ENCODE measurements at places on chromosomes 11 and 22. TPM values are rescaled to one million over a fixed set of nuclear protein-coding genes. Genes with fewer than 3 reads are reported as not detected.
A peak's percentile ranks its signal among the peaks of the same experiment; 100 is the strongest.

DNA sequence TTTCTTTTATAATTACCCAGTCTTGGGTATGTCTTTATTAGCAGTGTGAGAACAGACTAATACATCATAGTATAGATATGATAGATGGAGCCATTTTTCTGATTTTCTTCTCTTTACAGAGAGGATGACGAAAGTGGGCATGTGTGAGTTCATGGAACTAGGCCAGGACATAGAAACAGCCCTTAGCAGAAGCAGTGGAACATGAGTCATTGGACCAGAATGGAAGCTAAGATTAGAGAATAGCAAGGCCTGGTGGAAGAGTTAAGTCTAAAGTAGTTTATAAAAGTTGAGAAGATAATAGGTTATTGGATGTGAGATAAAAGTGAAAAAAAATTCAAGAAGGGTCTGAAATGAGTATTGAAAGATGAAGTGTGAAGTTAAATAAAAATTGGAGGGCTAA, 97.0 kb upstream of the MPPED2 start:
- no peak overlapping the region for H3K4me3 ChIP-seq
- H3K4me1 ChIP-seq: no peaks in the 10 kb centered on the region
- DNase-seq: no peak
- no peaks in the 10 kb centered on the region for H3K36me3 ChIP-seq
- no peaks in the 10 kb centered on the region for H3K27me3 ChIP-seq

- no peaks in the 10 kb centered on the region for H3K4me1 ChIP-seq
- no peak overlapping the region for H3K4me3 ChIP-seq
- H3K27ac ChIP-seq: no peak overlapping the region
- peaks cover 2% of the 10 kb centered on the region for H3K36me3 ChIP-seq
- no peak for DNase-seq
These were observed 4.3 kb downstream of the SIAE start for GRCh38 chr11:124669193-124669592.

- no peak for DNase-seq
- H3K4me1 ChIP-seq: no peaks in the 10 kb centered on the region
- H3K27me3 ChIP-seq: no peaks in the 10 kb centered on the region
- no peak overlapping the region for H3K4me3 ChIP-seq
These were observed 29.7 kb downstream of the SPATA19 start for GRCh38 chr11:133815636-133816035.

The PACSIN2 gene
- total RNA-seq: 75.6 TPM

DNA sequence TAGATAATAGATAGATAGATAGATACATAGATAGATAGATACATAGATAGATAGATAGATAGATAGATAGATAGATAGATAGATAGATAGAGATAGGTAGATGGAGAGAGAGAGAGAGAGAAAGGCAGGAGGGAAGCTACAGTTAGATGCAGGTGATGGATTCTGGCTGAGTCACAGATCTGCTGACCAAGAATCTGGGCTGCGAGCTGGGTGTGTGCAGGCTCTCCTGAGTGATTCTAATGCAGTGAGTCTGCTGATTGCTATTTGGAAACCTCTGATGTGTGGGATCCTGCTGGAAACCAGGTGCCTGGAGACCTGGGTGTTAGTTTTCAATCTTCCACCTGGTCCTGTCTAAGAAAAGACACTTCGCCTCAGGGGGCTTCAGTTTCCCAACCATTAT, 1441.8 kb downstream of the TBC1D22A start:
- no peaks in the 10 kb centered on the region for H3K36me3 ChIP-seq
- no peak overlapping the region for H3K27ac ChIP-seq
- H3K27me3 ChIP-seq: no peaks in the 10 kb centered on the region
- no peak for DNase-seq
- no peaks in the 10 kb centered on the region for H3K4me1 ChIP-seq
- no peak overlapping the region for H3K4me3 ChIP-seq

- H3K4me3 ChIP-seq: no peak overlapping the region
- no peaks in the 10 kb centered on the region for H3K27me3 ChIP-seq
- peak overlapping the region; percentile 66 for H3K27ac ChIP-seq
These were observed 44.2 kb upstream of the MICAL2 start for GRCh38 chr11:12066056-12066798.

DNA sequence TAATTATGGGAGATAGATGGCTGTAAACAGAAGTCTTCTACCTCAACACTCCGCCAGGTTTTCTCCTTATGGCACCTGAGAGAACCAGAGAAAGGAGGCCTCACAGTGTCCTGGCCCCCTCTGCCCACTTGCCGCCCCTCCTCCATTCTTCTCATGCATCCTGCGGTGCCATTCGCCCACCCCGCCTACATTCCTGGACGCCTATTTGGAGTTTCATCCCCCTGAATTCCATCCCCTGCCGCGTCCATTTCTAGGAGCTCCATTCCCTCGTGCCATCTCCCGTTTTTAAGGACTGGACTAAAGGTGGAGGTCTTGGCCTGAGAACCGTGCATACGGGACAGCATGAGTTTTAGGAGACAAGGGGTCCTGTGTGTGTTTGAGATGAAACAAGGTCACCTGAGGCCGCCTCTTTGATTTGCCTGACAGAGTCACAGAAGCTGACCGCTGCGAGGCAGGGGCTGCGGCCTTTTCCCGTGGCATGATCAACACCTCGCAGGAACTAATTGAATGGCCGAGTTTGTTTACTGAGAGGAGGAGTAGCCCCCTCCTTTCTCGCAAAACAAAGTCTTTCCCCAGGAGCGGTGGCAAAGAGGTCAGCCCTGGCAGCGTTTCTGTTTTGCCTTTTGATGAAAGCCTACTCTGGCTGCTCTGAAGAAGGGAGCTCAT, 246.2 kb downstream of the ST3GAL4 start:
- H3K36me3 ChIP-seq: no peaks in the 10 kb centered on the region
- H3K4me3 ChIP-seq: no peak overlapping the region
- H3K4me1 ChIP-seq: no peaks in the 10 kb centered on the region
- H3K27me3 ChIP-seq: no peaks in the 10 kb centered on the region
- H3K27ac ChIP-seq: no peak overlapping the region

The FAU gene
- total RNA-seq: 904 TPM

The PKNOX2 gene
- total RNA-seq: 10.6 TPM

The SLC22A9 gene
- not detected for total RNA-seq

DNA sequence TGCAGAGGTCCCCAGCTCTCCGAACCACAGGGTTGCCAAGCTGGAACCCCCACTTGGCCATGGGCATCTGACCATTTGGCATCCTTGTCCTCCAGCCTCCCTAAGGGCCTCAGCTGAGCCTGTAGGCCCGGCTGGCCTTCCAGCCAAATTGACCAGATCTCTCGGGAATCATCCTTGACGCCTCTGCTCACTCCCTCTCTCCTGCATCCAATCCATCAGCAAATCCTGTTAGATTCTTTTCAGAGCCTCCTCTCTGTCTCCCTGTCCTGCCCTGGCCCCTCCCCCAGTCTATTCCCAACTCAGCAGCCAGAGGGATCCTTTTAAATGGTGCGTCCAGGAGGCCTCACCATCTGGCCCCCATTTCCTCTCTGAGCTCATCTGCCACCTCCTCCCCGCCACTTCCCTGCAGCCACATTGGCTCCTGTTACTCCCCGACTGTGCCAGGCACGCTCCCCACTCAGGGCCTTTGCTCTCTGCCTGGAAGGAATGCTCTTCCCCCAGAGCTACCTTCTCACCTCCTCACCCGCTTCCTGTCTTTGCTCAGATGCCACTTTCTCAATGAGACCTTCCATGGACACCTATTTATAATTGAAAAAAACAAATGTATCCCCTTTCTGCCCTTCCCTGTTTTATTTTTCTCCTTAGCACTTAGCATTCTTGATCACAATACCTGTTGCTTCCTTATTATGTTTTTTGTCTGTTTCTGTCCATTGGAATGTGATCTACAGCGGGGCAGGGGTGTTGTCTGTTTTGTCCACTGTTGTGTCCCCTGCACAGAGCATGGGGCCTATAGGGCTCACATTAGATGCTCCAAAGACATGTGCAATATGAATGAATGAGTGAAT, 78.1 kb downstream of the NFAM1 start:
- H3K27ac ChIP-seq: no peak overlapping the region
- no peaks in the 10 kb centered on the region for H3K36me3 ChIP-seq
- H3K27me3 ChIP-seq: no peaks in the 10 kb centered on the region
- peak; percentile 58 for DNase-seq
- no peak overlapping the region for H3K4me3 ChIP-seq

DNA sequence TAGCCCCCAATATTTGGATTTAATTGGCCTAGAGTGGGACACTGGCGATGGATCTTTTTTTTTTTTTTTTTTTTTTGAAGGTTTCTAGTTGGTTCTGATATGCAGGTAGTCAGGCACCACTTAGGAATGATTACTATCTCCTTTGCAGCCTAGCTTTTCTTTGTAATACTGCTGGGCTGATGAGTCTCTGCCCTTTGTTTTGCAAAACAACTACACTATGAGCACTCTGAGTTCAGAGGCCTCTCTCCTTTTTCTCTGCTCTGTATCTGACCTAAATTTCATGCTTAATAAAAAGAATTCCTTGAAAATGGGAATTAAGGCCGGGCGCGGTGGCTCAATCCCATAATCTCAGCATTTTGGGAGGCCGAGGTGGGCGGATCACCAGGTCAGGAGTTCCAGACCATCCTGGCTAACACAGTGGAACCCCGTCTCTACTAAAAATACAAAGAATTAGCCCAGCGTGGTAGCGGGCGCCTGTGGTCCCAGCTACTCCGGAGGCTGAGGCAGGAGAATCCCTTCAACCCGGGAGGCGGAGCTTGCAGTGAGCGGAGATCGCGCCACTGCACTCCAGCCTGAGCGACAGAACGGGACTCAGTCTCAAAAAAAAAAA, 1312.3 kb downstream of the FAM181B start:
- no peaks in the 10 kb centered on the region for H3K27me3 ChIP-seq
- DNase-seq: no peak
- no peak overlapping the region for H3K27ac ChIP-seq

The TMEM191B gene
- not detected for total RNA-seq

The CCDC34 gene
- total RNA-seq: 4.0 TPM

The SLC16A8 gene
- total RNA-seq: not detected

- H3K4me1 ChIP-seq: no peaks in the 10 kb centered on the region
- no peaks in the 10 kb centered on the region for H3K27me3 ChIP-seq
- no peak overlapping the region for H3K27ac ChIP-seq
- H3K4me3 ChIP-seq: no peak overlapping the region
- no peaks in the 10 kb centered on the region for H3K36me3 ChIP-seq
These were observed 926 bp downstream of the CD6 start for GRCh38 chr11:60972182-60973030.

DNA sequence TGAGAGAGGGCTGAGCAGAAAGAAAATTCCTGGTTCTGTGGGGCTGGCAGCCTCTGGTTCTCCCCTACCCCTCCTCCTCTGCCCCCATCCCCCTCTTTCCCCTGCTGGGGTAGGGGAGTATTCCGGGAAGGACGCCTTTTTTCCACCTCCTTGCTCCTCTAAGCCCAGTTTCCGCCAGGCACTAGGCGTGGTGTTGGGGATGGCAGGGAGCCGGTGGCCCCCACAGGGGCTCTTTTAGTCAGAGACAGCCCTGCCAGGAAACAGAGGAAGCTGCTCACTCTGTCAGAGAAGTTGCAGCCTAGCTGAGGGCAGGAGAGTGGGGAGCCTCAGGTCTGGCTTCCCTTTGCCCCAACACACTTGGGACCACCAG, 15.6 kb upstream of the ARHGEF17 start:
- H3K27ac ChIP-seq: no peak overlapping the region
- no peak overlapping the region for H3K4me3 ChIP-seq
- no peaks in the 10 kb centered on the region for H3K27me3 ChIP-seq

The FAM227A gene
- 9.9 TPM for total RNA-seq

- H3K27ac ChIP-seq: no peak overlapping the region
- H3K4me3 ChIP-seq: no peak overlapping the region
- H3K27me3 ChIP-seq: no peaks in the 10 kb centered on the region
- DNase-seq: no peak
- H3K36me3 ChIP-seq: no peaks in the 10 kb centered on the region
These were observed 526.3 kb upstream of the RAG2 start for GRCh38 chr11:37124384-37124783.

DNA sequence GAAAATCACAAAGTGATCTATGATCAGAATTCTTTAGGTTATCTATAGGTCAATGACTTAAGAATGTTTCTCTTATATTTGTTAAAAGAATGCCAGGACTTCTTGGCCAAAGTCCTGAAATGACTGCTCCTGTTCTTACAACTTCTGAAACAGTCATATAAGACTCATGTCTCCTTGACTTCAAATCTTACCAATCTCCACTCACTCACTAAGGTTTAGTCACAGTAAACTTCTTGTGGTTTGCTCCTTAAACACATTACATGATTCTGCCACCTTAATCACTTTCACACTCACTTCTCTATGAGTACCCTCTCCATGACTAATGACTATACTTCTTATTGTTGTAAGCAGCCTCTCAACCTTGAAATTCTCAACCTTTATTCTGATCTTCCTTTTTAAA, 648.7 kb upstream of the CCDC179 start:
- no peaks in the 10 kb centered on the region for H3K27me3 ChIP-seq
- no peak for DNase-seq
- no peak overlapping the region for H3K4me3 ChIP-seq
- no peak overlapping the region for H3K27ac ChIP-seq

The GPR137 gene
- total RNA-seq: 59.1 TPM

- no peak overlapping the region for H3K27ac ChIP-seq
- H3K4me1 ChIP-seq: peaks cover 21% of the 10 kb centered on the region
These were observed 96.6 kb downstream of the MPPED2 start for GRCh38 chr11:30489511-30489910.

DNA sequence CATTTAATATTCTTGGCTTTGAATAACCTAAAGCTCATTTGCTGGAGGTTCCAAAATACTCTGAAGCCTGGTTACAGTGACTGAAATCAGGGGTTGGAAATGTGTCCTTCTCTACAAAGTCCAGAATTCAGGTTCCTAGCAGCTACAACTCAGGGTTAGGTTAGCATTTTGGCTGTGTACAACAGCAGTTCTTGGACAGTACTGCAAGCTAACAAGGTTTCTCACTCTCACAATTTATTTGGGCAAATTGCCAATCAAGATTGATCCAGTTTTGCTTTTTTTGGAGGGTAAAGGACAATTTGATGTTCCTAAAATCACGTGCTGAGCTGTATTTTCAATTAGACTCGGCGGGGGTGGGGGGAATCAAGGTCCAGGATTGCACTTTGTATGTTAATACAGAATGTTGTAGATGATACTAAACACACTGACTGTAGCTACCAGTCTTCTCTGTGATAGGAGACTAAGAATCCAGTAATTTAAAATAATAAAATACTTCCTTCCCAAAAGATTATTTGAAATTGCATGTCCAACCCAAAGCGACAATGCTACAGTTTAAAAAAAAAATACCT, 49.7 kb upstream of the RAPSN start:
- H3K27ac ChIP-seq: no peak overlapping the region
- H3K27me3 ChIP-seq: no peaks in the 10 kb centered on the region
- DNase-seq: no peak
- no peak overlapping the region for H3K4me3 ChIP-seq

- peaks cover 3% of the 10 kb centered on the region for H3K36me3 ChIP-seq
- no peaks in the 10 kb centered on the region for H3K4me1 ChIP-seq
- no peak overlapping the region for H3K4me3 ChIP-seq
These were observed 8.7 kb downstream of the TRIM22 start for GRCh38 chr11:5698281-5698680.

DNA sequence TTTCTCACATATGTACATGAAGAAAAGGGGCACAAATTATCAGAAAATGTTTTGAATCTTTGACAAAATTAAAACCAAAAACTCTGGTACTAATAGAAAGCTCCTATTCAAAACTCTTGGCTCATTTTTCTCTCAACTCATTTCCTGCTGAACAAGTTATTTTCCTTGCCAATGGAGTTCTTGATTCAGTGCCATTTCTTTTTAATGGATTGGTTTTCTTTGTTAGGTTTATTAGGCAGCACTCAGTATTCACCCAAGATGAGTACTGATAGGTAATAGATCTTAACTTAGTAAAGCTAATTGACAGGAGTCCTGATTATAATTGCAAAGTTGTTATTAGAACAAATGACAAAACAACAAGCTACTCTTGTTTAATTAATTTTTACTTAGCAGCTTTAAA, 279.4 kb upstream of the PDGFD start:
- no peak overlapping the region for H3K27ac ChIP-seq
- no peaks in the 10 kb centered on the region for H3K4me1 ChIP-seq
- no peaks in the 10 kb centered on the region for H3K36me3 ChIP-seq
- no peaks in the 10 kb centered on the region for H3K27me3 ChIP-seq
